ENCODE measurements at places on chromosomes 3 and 15.
A peak's percentile ranks its signal among the peaks of the same experiment; 100 is the strongest.

- H3K36me3 ChIP-seq: no peaks in the 10 kb centered on the region
- no peak overlapping the region for H3K4me3 ChIP-seq
- no peak for DNase-seq
- no peaks in the 10 kb centered on the region for H3K27me3 ChIP-seq
- H3K4me1 ChIP-seq: peaks cover 4% of the 10 kb centered on the region
- H3K27ac ChIP-seq: no peak overlapping the region
These were observed 33.8 kb downstream of the SETMAR start for GRCh38 chr3:4336850-4337546.

DNA sequence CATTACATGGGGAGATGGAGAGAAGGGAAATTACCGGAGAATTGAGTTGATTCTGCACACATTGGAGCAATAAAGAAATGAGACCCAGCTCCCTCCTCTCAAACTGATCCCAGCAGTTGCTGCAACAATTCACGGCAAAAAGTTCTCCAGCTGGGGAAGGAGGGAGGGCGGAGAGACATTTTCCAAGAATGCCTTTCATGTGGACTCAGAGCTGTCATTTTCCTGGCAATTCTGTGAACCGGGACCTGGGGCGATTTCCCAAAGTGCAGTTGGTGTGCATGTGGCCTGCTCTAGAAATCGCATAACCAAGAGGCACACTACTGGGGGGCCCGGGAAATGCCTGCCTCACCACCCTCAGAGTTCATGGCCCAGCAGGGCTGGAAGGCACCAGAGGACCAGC lies 48.7 kb upstream of the IREB2 start:
- no peaks in the 10 kb centered on the region for H3K27me3 ChIP-seq
- no peak overlapping the region for H3K27ac ChIP-seq
- H3K4me1 ChIP-seq: peaks cover 17% of the 10 kb centered on the region
- no peaks in the 10 kb centered on the region for H3K36me3 ChIP-seq
- DNase-seq: no peak

GRCh38 chr3:42122261-42123011 lies 31.3 kb downstream of the TRAK1 start:
- H3K27me3 ChIP-seq: no peaks in the 10 kb centered on the region
- no peak for DNase-seq
- peak overlapping the region; percentile 30 for H3K4me3 ChIP-seq
- H3K36me3 ChIP-seq: peaks cover 6% of the 10 kb centered on the region

- H3K4me3 ChIP-seq: no peak overlapping the region
- H3K27ac ChIP-seq: no peak overlapping the region
- H3K27me3 ChIP-seq: no peaks in the 10 kb centered on the region
- no peak for DNase-seq
These were observed 25.6 kb upstream of the PLXND1 start for GRCh38 chr3:129632056-129632455.

- no peak for DNase-seq
- H3K4me3 ChIP-seq: no peak overlapping the region
- peaks cover 9% of the 10 kb centered on the region for H3K4me1 ChIP-seq
- no peak overlapping the region for H3K27ac ChIP-seq
These were observed 52.9 kb downstream of the WDR76 start for GRCh38 chr15:43879386-43880355.

DNA sequence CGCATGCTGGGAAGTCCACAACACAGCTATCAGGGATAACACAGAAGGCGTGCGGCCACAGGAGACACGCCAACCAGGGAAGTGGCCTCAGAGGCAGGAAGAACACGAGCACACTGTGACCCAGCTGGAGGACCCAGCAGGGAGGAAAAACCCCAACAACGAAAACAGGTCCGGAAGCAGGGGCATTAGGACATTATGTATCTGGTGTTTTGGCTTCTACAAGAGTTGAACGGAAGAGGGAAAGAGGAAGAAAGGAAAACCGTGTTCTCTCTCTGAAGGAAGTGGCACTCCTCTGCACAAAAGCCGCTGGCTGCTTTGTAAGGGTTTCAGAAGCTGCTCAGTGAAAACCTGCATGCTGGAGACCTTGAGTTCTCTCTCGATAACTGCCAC lies 61.8 kb downstream of the HACD2 start:
- peaks cover 13% of the 10 kb centered on the region for H3K4me1 ChIP-seq
- H3K4me3 ChIP-seq: no peak overlapping the region
- H3K36me3 ChIP-seq: peaks cover 6% of the 10 kb centered on the region
- no peak overlapping the region for H3K27ac ChIP-seq
- DNase-seq: no peak

DNA sequence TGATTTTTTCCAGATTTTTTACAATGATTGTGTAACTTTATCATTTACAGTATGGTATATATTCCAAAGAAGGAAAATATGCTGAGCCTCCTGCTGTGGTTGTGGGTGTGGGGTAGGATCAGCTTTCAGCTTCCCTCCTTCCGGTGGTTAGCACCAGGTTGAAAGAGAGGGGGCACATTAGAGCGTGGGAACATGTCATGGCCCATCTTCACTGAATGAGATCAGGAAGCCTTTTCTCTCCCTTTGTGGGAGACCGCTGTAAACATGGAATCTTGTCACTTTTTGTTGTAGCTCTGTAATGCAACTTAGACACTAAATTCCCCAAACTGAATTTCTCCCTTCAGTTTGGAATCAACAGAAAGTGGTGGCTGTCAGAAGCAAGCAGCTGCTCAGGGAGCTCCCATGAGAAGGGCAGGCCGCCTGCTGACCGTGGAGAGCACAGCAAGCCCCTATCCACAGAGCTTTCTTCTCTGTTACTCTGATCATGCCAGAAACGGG lies 86.7 kb upstream of the LIMD1 start:
- no peak overlapping the region for H3K4me3 ChIP-seq
- H3K27ac ChIP-seq: peak overlapping the region; percentile 70

DNA sequence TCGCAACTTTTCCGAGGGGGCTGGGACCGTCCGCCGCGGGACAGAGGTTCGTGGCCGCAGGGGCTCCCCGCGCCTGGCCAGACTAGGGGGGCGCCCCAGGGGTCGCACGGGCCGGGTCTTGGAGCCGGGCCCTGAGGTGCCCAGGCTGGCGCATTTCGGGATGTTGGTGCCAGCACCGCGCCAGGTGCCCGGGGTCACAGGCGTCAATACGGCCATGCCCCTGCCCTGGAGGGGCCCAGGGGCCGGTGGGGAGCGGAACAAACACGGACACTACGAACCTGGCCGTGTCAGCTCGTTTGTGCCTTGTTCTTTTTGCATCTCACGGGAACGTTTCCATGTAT lies 366 bp downstream of the TM6SF1 start:
- no peak overlapping the region for H3K27ac ChIP-seq
- no peaks in the 10 kb centered on the region for H3K36me3 ChIP-seq
- peak overlapping the region; percentile 81 for H3K4me3 ChIP-seq
- DNase-seq: no peak

GRCh38 chr3:100454677-100455076 lies 37.7 kb upstream of the TMEM45A start:
- DNase-seq: no peak
- H3K36me3 ChIP-seq: peaks cover 5% of the 10 kb centered on the region
- H3K4me3 ChIP-seq: no peak overlapping the region
- H3K27me3 ChIP-seq: no peaks in the 10 kb centered on the region
- no peaks in the 10 kb centered on the region for H3K4me1 ChIP-seq

DNA sequence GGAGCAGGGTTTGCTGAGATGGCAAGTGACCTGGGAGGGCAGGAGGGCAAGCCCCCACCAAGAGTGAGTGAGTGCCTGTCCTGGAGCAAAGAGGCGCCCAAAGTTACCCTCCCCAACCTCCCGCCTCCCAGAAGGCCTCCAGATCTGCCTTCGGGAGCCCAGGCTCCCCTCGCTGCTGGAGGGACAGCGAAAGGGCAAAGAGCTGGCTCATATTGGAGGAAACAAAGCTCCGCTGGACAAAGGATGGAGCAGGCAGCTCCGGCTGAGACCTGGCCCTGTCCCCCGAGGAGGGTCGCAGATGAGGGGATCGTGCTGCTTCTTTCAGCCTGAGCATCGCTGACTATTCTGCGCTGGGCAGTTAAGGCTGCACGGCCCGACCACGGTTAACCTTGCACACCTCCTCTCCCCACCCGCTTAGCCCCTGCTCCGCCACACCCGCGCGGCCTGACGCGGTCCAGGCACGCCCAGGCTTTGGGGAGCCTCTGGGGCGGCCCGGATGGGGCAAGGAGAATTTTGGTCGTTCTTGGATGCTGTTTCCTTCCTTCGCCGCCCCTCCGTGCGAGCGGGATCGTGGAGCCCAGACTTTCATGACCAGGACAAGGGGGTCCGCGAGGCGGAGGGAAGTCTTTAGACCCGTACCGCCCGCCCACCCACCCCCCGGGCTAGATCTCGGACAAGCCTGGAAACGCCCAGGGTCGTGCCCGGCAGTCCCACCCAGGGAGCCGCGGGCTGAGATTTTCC lies 651 bp downstream of the PLCD1 start:
- no peaks in the 10 kb centered on the region for H3K27me3 ChIP-seq
- peak overlapping the region; percentile 97 for H3K4me3 ChIP-seq
- H3K27ac ChIP-seq: no peak overlapping the region
- H3K36me3 ChIP-seq: peaks cover 43% of the 10 kb centered on the region

DNA sequence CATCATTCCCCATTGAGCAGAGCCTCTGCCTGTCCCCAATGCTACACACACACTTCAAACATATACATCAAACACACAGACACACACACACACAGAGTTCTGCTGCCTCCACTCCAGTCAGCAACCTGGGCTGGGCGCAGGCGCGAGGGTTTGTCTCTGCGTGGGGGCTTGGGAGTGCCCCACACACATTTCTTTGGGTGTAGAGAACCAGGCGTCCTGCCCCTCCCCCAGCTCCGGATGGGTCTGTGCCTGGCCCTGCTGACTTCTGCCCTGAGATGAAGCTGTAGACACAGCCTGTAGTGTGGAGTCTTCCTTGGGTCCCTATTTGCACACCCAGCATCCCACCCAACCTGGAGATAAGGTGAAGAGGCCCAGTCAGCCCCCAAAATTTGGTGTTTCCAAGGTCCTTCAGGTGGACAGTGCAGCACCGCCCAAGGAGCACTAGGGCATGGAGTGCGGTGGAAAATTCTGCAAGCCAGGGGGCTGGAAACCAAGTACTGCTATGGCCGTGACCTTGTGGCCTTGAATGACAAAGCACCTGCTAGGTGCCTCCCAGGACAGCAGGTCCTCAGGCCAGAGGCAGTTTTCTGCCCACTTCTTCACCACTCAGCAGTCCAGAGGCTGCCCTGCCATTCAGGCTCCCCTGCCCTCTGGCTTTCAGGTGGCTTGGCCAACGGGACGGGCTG lies 26.8 kb downstream of the FBXW12 start:
- H3K27ac ChIP-seq: no peak overlapping the region
- no peaks in the 10 kb centered on the region for H3K27me3 ChIP-seq
- H3K4me1 ChIP-seq: no peaks in the 10 kb centered on the region
- peaks cover 8% of the 10 kb centered on the region for H3K36me3 ChIP-seq
- DNase-seq: no peak
- no peak overlapping the region for H3K4me3 ChIP-seq

GRCh38 chr3:176561826-176562225 lies 635.5 kb downstream of the TBL1XR1 start:
- H3K27ac ChIP-seq: no peak overlapping the region
- DNase-seq: no peak
- H3K4me3 ChIP-seq: no peak overlapping the region
- no peaks in the 10 kb centered on the region for H3K4me1 ChIP-seq
- H3K27me3 ChIP-seq: no peaks in the 10 kb centered on the region

DNA sequence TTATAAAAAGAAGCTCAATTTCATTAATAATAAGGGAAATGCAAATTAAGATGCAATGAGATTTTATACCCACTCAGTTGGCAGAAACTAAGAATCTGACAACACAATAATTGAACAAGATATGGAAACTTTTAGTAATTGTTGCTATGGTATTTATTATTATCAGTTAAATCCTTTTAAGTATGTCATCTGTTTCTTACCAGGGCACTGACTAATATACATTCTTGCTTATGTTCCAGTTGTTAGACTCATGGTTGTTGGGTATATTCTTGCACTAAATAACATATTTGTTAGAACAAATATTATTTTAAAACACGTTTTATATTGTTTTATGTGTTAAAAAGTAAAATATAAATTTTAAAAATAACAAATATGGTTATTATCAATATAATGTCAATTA lies 690.3 kb downstream of the MECOM start:
- H3K4me1 ChIP-seq: peaks cover 9% of the 10 kb centered on the region
- H3K27me3 ChIP-seq: no peaks in the 10 kb centered on the region
- no peak overlapping the region for H3K27ac ChIP-seq
- no peak overlapping the region for H3K4me3 ChIP-seq

- H3K4me3 ChIP-seq: no peak overlapping the region
- no peak for DNase-seq
- no peak overlapping the region for H3K27ac ChIP-seq
- no peaks in the 10 kb centered on the region for H3K27me3 ChIP-seq
- H3K36me3 ChIP-seq: no peaks in the 10 kb centered on the region
These were observed 250.3 kb downstream of the EDEM1 start for GRCh38 chr3:5437783-5438323.

DNA sequence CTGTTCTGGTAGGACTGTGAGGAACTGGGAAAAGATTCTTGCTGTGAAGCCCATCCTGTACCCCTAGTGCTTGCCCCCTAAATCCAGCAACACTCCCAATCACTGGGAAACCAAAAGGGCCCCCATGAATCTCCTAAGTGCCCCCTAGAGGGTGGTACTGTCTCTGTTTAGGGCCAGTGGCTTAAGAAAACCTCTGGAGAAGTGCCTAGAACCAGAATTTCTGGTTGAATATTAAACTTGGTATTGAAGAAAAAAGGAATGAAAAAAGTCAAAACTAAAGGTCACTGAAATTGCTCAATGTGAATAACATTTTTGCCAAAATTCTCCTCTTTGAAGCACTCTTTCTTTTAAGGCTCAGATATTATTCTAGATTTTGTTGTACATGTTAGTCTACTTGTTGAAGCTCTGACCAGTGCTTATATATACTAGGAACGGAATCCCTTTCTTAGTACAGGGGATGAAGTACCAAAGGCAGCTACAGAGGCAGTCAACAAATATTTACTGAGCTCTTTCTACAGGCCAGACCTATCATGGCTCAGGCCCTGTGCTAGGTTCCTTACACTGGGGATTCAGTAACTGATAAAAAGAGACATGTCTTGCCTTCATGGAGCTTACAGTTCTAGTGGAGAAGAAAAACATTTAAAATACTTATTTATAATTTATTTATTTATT lies 138.8 kb downstream of the MYLK start:
- H3K27me3 ChIP-seq: no peaks in the 10 kb centered on the region
- no peak for DNase-seq
- H3K4me1 ChIP-seq: no peaks in the 10 kb centered on the region
- H3K27ac ChIP-seq: no peak overlapping the region
- no peaks in the 10 kb centered on the region for H3K36me3 ChIP-seq
- H3K4me3 ChIP-seq: no peak overlapping the region

DNA sequence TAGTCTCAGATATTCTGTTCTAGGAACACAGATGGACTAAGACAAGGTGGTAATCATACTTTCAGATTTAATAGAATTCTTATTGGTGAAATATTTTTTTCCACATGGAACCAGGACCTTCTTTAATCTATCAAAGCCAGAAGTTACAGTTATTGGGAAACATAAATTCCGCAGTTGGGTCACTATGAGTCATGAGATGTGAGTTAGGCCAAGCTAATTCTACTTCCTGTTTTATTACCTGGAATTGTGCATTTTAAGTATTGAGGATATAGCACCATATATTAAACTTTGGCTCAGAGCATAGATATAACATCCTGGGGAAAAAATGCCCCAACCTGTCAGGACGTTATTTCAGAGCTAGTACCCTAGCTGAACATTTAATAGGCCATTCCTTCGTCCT lies 96.4 kb upstream of the P3H2 start:
- DNase-seq: no peak
- no peak overlapping the region for H3K4me3 ChIP-seq
- H3K27ac ChIP-seq: no peak overlapping the region
- no peaks in the 10 kb centered on the region for H3K27me3 ChIP-seq
- H3K36me3 ChIP-seq: no peaks in the 10 kb centered on the region

GRCh38 chr15:62431817-62432216 lies 266.7 kb upstream of the C2CD4B start:
- no peak for DNase-seq
- no peaks in the 10 kb centered on the region for H3K36me3 ChIP-seq
- H3K27me3 ChIP-seq: no peaks in the 10 kb centered on the region
- no peak overlapping the region for H3K4me3 ChIP-seq
- H3K4me1 ChIP-seq: no peaks in the 10 kb centered on the region
- H3K27ac ChIP-seq: no peak overlapping the region

All from neuronal stem cell (in vitro differentiated cells).